ENCODE measurements at places on chromosomes 11 and 22.

DNA sequence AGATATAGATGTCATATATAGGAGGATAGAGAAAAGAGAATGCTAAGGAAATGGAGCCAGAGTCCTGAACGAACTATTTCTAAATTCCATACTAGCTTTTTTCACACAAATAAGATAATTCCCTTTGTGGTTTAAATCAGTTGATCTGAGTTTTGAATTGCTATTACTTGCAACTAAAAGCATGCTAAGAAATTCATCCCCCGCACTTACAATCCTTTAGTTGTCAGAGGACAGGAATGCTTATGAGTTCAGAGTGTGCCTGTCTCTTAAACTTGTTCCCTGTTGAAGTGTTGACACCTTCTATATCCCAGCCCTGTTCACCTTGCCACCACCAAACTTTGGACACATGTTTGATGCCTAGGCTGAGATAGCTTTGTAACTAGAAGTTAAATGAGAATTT is 406.2 kb downstream of the METTL15 start:
- DNase-seq = no peak

GRCh38 chr11:109039611-109040010 is 374.7 kb downstream of the DDX10 start:
- no peak for DNase-seq

DNA sequence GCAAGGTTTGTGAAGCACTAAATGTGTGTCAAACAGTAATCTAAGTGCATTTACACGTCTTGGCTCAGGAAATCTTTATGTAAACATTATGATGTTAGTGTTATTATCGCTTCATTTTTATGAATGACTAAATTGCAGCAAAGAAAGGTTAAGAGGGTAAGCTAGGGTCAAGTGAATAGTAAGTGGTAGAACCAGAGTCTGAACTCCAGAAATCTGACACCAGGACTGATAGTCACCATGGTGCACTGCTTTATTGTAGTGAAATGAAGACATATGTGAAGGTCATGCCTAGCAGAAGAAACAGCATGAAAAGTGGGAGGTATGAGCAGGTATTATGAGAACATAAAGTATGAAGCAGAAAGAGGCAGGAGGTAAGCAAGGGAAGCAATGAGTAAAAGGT is 368.7 kb upstream of the TENM4 start:
- DNase-seq = no peak

GRCh38 chr11:31214372-31214771 is 155.2 kb downstream of the DCDC1 start:
- no peak for DNase-seq

- no peak for DNase-seq
These were observed 75.4 kb downstream of the TRIM29 start for GRCh38 chr11:120062561-120062930.

Data from fibroblast of the conjunctiva (primary cell).